ENCODE measurements at places on chromosomes 13 and 19.
A peak's percentile ranks its signal among the peaks of the same experiment; 100 is the strongest.

- DNase-seq, result no peak
These were observed 127.6 kb downstream of the KDM4B start for GRCh38 chr19:5096536-5096935.

DNA sequence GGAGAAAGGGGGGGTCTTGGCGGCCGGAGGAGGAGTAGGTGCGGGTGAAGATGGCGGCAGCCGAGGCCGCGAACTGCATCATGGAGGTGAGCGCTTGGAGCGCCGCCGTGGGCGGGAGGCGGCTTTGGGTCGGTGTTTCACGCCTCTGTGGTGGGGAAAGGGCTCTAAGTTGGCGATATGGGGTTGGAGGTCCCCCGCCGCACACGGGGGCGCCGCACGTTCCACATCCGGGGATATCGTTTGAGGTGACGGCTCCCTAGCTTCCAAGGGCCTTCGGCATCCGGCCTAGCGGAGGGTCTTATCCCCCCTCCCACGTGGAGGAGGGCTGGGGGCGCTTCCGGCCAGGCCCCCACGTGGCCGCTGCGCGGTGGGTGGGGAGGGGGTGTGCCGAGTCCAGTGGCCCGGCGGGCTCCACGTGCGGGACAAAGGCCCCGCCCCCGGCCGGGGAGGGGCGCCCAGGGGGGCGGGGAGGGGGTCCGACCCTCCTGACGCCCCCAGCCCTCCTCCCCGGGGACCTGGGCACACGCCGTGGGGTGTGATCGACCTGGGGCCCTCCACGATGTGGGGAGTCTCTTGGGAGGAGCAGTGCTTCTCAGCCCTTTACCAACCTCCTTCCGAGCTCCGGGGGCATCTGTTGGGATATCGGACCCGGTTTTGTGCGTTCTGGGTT lies at the start of gene PRMT1:
Gene PRMT1, plus strand, starts transcription at position 41 of the 670 bp plus-strand sequence. Its CDS starts 10 bp downstream, at position 51.
- DNase-seq, result peak; percentile 79

DNA sequence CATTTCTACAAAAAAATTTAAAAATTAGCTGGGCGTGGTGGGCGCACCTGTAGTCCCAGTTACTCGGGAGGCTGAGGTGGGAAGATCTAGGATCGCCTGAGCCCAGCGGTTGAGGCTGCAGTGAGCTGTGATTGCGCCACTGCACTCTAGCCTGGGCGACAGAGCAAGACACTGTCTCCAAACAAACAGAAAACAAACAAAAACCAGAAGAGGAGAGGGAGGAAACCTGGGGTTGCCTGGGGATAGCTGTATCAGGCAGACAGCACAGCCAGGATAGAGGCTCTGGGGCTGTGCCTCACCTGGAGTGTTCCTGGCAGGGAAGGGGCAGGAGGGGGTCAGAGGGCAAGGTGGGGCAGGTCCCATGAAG lies 2.6 kb upstream of the POLR2E start:
- peak; percentile 83 for DNase-seq

GRCh38 chr13:42477596-42478190 lies 96.3 kb upstream of the TNFSF11 start:
- DNase-seq, result no peak

DNA sequence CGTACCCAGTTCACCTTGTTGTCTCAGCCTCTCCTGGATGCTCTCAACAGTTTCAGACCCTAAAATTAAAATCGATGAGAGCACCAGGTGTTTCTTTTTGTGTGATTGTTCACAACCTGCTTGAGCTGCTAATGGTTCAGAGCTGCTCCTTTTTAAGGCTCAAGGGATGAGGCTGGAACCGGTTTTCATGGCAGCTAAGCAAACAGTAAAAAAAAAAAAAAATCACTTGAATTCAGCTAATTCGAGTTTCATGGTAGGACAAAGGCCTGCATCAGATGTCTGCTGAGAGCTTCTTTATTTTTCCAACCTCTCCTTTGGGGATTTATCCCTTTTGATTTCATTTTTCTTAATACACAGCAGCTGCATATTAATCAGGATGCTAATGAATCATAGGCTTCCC lies 6.5 kb downstream of the SYCE2 start:
- DNase-seq, result no peak

DNA sequence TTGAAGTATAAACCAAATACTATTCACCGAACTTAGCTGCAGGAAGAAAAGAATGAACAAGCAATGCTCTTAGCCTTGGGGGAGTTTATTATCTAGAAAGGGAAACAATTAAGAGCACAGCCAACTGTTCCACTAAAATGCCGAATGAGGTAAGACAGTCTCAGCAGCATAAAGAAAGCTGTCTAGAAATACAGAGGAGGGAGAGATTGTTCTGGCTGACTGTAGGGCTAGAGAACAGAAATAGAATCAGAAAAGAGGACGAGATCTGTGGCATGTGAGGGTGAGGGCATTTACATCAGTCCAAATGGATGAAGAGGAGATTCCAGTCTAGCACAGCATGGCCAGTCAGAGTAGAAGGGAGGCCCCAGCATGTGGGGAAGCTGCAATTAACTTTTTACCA lies 56.8 kb upstream of the TNFRSF19 start:
- no peak for DNase-seq

- DNase-seq, result no peak
These were observed 762.1 kb upstream of the ARGLU1 start for GRCh38 chr13:107329991-107330390.

- no peak for DNase-seq
These were observed 16.4 kb upstream of the KCNN1 start for GRCh38 chr19:17950310-17951156.

DNA sequence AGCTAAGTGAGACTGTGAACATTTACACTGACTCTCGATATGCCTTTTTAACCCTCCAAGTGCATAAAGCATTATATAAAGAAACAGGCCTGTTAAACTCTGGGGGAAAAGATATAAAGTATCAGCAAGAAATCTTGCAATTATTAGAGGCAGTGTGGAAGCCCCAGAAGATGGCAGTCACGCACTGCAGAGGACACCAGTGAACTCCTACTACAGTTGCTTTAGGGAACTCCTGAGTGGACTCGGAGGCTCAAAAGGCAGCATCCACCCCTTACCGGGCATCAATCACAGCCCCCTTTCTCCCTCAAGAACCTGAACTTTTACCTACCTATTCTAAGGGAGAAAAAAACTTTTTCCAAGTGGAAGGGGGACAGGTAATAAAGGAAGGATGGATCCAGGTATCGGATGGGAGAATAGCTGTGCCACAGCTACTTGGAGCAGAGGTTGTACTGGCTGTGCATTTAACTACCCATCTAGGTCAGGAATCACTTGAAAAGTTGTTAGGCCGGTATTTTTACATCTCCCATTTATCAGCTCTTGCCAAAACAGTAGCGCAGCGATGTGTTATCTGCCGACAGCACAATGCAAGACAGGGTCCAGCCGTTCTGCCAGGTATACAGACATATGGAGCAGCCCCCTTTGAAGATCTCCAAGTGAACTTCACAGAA lies 80.1 kb downstream of the ZNF486 start:
- DNase-seq, result peak; percentile 66

DNA sequence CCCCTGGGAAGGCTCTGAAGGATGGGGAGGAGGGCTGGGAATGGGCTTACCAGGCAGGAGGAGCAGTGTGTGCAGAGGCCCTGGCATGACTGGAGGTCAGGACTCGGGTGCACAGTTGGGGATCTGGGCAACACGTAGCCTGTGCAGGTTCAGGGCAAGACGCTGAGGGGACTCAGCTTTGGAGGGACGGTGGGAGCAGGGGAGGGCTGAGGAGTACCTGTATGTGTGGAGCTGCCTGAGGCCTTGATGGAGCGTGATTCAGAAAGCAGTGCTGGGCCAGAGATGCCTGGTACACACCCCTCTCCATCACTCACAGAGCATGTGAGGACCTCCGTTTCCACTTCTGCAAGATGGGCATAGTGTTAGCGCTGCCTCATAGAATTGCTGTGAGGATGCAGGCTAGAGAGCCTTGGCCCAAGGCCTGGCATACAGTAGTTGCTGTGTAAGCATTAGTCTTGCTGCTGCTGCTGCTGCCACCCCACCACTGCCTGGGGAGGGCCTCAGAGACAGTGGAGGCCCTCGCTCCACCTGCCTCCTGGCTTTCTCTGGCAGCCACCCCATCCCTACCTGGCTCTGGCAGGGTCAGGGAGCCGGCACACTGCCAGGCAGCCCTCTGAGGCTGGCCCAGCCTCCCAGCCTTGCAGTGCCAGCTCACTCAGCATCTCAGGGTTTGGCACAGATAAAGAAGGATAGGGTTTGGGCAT lies 2.4 kb downstream of the PAK4 start:
- no peak for DNase-seq

GRCh38 chr13:37636701-37637100 lies 38.1 kb upstream of the POSTN start:
- no peak for DNase-seq

DNA sequence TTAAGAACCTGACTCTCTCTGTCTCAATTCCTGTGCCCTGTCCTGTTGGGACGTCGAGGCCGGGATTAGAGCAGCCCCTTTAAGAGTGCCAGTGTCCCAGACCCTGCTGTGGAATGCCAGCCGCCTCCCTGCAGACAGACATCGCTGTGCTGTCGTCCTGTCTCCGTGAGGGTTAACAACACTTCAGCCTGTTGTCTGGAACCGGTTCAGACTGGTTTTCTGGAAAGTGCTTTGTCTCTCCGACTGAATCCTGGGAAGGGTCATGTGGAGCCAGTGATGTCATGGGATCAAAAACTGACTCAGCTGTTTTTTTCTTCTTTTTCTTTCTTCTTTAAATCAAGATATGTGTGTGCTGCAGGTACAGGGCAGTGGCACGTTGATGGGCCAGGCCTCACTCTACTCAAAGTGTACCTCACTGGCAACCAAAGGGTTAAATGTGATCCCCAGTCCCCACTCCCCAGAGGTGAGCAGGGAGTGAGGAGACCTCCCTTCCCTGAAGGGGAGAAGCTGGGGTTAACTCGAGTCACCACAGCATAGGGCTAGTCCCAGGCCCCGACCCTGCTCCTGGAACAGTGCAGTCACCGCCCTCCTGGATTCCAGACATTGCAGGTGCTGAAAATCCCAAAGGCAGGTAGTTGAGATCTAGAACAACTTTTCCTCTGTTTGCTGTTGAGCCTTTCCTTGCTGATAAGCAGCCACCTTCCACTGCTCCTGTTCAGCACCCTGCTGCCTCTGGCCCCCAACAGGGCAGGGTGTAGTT lies 50.8 kb downstream of the TSSK6 start:
- DNase-seq, result no peak

DNA sequence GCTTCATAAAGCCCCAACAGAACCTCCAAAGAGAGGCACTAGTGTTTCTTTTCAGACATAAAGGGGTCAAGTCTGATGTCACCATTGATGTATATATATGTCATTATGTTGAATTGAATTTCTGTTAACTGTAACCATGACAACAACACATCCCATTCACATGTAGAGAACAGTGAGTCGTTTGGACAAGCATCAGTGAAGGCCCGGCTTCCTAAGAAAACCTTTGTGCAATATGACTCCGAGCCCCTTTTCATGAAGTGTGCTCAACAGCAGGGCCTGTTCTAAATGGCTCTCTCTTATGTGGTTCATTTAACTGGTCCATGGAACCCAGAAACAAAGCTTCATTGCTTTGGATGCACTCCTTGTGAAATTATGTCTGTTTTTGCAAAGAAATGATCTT lies 67.2 kb upstream of the UBL3 start:
- no peak for DNase-seq

DNA sequence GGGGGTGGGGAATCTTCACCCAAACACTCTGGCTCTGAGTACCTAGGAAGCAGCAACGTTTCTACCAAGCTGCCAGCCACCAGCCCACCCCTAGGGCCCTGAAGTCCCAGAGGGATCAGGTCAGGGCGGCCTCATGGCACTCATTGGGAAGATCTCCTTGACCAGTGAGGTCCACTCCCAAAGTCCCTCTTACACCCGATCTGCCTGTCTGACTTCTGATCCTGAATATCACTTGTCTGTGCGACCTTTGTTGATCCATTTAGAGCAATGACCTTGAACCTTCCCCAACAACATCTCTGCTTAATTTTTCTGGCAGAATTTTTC lies 2.1 kb upstream of the GNA15 start:
- no peak for DNase-seq

- DNase-seq, result no peak
These were observed 27.0 kb downstream of the TEX29 start for GRCh38 chr13:111347438-111347837.

DNA sequence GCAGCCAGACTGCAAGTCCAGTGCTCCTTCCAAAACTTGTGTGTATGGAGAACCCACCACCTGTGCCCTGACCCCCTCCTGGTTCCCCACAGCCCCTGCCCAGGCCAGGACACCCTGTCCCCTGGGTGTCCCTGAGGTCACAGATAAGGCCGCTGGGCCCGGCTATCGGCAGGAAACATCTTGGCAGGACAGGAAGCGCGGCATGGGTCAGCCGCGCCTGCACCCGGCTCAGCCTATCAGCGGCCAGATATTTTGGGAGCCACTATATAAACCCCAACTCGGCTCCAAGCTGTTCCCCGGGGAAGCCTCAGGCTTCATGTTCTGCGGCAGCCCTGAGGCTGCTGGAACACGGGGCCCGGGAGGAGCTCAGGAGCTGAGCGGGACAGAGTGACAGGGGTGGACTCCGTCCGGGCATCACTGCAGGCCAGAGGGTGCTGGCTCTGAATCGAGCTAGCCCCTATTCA lies 60.8 kb downstream of the AP1M1 start:
- peak; percentile 78 for DNase-seq

GRCh38 chr19:37506387-37507166 lies at the start of gene ZNF793:
Gene ZNF793, plus strand, starts transcription at chr19:37506939. Its CDS starts 16,501 bp downstream, at chr19:37523440.
- peak; percentile 79 for DNase-seq

- DNase-seq, result no peak
These were observed 135.7 kb downstream of the CRYL1 start for GRCh38 chr13:20389696-20390525.

- peak; percentile 71 for DNase-seq
These were observed 9.1 kb downstream of the PNPLA6 start for GRCh38 chr19:7544626-7545025.

DNA sequence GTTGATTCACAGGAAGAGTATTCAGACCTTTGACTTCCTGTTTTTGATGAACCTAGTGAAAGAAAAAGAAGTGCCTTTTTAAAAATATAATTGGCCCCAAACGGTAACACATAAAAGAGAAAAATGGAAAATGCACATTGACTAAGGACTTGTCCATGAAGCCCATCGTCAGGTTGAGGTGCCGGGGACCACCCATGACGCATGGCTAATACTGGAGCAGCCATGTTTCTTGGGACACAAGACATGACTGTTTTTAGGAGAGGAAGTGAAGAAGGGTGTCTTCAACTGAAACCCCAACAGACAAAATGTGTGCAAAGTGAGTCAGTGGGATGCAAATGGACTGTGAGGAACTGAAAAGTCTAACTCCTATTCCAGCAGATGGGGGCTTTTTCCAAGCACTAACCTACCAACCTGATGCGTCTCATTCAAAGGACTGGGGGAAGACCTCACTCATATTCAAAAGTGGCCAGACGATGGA lies 459.4 kb downstream of the FOXO1 start:
- no peak for DNase-seq

Measured in upper lobe of right lung (tissue), 1 donor.